ENCODE measurements at places on chromosomes 6 and 20. TPM values are rescaled to one million over a fixed set of nuclear protein-coding genes. Genes with fewer than 3 reads are reported as not detected.

GRCh38 chr6:102662851-102663250 lies 1269.3 kb downstream of the GRIK2 start:
- DNase-seq, result no peak
- no peaks in the 10 kb centered on the region for H3K4me1 ChIP-seq
- H3K36me3 ChIP-seq, result no peaks in the 10 kb centered on the region
- no peak overlapping the region for H3K4me3 ChIP-seq
- H3K27ac ChIP-seq, result no peak overlapping the region

GRCh38 chr6:28953039-28953584 lies 29.3 kb upstream of the TRIM27 start:
- peak; percentile 55 for DNase-seq
- H3K27ac ChIP-seq, result no peak overlapping the region
- peaks cover 23% of the 10 kb centered on the region for H3K4me1 ChIP-seq
- peaks cover 13% of the 10 kb centered on the region for H3K27me3 ChIP-seq
- no peaks in the 10 kb centered on the region for H3K36me3 ChIP-seq

The CRYBG1 gene
- 59.2 TPM for total RNA-seq

DNA sequence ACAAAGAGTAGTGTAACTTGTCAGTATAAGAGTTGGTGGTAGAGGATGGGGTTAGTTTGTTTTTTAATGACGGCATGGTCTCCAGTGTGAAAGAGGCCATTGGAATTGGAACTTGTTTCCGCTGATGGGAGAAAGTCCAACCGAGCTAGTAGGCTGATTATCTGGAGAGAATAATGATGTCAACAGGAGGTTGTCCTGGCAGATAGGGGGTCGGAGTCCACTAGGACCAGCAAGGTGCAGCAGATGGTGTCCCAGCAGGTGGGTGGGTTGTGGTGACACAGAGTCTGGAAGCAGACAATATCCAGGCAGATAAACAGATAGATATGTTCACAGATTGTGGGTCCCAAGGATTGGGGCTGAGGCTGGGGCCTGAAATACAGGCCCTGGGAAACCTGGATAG lies 35.1 kb downstream of the PKIB start:
- no peak overlapping the region for H3K27ac ChIP-seq
- H3K36me3 ChIP-seq, result no peaks in the 10 kb centered on the region
- no peaks in the 10 kb centered on the region for H3K27me3 ChIP-seq

- no peak overlapping the region for H3K4me3 ChIP-seq
- H3K27ac ChIP-seq, result no peak overlapping the region
- no peak for DNase-seq
- no peaks in the 10 kb centered on the region for H3K4me1 ChIP-seq
- no peaks in the 10 kb centered on the region for H3K27me3 ChIP-seq
These were observed 322.0 kb upstream of the HTR1E start for GRCh38 chr6:86615299-86615698.

DNA sequence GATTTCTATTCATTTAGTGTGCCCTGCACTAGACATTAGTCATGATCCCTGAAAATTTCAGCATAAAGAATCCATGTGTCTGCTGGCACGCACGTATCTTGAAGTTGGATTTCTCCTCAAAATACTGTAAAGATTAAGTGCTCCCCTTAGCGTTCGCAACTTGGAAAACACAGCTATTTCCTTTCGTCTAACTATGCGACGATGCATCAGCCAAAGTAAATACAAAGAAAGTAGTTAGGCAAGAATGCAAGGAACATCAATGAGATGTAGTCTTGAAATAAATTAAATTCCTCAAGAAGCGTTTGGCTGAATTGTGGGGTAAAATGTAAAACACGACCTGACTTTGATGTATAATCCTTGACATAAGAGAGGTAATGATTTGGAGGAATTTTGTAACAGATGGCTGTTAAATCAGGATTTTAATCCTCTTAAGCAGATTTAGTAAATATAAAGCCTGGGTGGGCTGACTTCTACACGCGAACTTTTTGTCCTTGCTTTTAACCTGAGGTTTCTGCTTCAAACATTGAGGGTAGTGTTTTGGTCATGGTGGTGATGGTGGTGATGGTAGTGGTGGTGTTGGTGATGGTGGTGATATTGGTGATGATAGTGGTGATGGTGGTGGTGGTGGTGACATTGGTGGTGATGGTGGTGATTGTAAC lies 88.2 kb downstream of the FOXF2 start:
- H3K36me3 ChIP-seq, result no peaks in the 10 kb centered on the region
- H3K27me3 ChIP-seq, result peaks cover 18% of the 10 kb centered on the region
- no peaks in the 10 kb centered on the region for H3K4me1 ChIP-seq

DNA sequence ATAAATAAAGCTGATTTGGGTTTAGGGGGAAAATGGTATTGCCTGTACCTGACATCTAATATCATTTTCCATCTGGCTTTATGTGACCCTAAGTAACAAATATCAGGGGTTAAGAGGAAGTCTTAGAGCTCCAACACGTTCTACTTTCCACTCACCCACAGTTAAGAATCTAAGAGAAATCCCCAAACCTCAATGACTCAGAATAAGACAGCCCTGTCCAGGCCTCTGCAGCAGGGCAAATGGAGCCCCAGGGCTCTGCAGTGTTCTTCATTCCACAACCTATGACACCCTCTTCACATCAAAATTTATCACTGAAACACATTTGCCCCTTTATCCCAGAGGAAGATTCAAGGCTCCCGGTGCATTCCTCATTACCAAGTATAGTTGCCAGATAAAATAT lies 20.3 kb upstream of the TENT5A start:
- peaks cover 8% of the 10 kb centered on the region for H3K4me1 ChIP-seq
- no peak overlapping the region for H3K27ac ChIP-seq
- H3K27me3 ChIP-seq, result no peaks in the 10 kb centered on the region

The HRH3 gene
- total RNA-seq, result not detected

The LST1 gene
- total RNA-seq, result 69.8 TPM

The COL21A1 gene
- total RNA-seq, result not detected

The SLC25A27 gene
- total RNA-seq, result not detected

The C20orf204 gene
- 7.2 TPM for total RNA-seq
